Spleen (tissue), 13 donors: ENCODE measurements at places on chromosomes 5 and 9. TPM values are rescaled to one million over a fixed set of nuclear protein-coding genes. Genes with fewer than 3 reads are reported as not detected.

- DNase-seq, result peak; percentile 88
Observed at GRCh38 chr5:56480705-56481427, 247.7 kb upstream of the ANKRD55 start.

GRCh38 chr5:179731791-179732411 is 721 bp upstream of the MAML1 start:
- peak; percentile 86 for DNase-seq

- no peak for DNase-seq
Observed at GRCh38 chr9:21047281-21047691, 15.8 kb upstream of the HACD4 start.

DNA sequence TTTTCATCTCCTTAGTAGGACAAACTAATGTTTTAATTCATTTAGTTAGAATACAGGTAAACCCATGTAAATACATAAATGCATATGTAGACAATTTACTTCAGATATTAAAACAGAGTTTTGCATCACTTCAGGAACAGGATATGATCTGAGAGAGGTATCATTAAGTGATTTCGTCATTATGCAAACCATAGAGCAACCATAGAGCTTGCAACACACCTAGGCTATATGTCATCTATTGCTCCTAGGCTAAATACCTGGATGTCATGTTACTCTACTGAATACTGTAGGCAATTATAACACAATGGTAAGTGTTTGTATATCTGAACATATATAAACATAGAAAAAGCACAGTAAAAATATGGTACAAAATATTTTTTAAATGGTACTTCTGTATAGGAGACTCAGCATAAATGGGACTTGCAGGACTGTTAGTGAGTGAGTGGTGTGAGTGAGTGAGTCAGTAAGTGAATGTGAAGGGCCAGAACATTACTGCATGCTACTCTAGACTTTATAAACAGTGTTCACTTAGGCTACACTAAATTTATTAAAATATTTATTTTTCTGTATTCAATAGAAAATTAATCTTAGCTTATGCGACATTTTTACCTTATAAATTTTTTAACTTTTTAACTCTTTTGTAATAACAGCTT is 1377.5 kb upstream of the CDH9 start:
- DNase-seq, result no peak

- peak; percentile 61 for DNase-seq
Observed at GRCh38 chr5:1010641-1011046, 2.0 kb downstream of the NKD2 start.

GRCh38 chr9:107226421-107226820 is 56.7 kb upstream of the RAD23B start:
- DNase-seq, result no peak

GRCh38 chr5:172313915-172314314 is 30.4 kb upstream of the UBTD2 start:
- no peak for DNase-seq

GRCh38 chr5:140145818-140146522 is 20.2 kb downstream of the IGIP start:
- DNase-seq, result peak; percentile 92

DNA sequence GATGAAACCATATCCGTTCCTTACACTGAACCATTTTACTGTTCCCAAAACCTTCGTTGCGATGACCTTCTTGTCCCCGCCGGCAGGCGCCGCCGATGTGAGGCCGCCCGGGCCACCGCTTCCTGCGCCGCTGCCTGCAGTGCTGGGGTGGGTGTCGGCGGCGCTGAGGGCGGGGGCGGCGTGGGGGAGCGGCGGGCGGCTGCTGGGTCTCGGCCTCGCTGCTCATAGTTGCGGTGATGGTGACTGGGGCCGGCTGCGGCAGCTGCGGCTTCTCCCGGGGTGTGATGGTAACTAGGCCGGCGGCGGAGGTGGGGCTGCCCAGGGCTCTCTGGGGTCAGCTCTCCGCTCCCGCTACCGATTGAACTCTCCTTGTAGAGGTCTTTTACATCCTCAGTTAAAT is 14.1 kb upstream of the OR2S2 start:
- DNase-seq, result no peak

DNA sequence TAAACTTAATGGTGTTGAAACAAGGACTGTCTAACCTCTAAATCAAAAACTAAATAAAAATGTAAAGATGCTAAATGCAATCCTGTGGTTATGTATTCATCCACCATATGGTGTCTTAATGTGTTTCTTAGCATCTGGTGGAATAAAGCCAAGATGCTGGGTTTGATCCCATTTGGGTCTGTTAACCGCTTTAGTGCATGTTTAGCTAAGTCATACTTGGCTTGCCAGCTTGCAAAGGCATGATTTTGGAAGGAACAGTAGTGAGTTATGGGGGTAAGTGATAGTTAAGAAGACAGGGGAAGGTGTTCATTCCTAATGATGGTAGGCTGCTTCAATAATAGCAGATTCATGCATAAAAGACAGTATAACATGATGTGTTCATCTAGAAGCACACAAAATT is 139.0 kb upstream of the SLC27A6 start:
- no peak for DNase-seq

- no peak for DNase-seq
Observed at GRCh38 chr9:74653410-74654080, 156.4 kb downstream of the RORB start.

- DNase-seq, result peak; percentile 71
Observed at GRCh38 chr9:133959171-133959570, 33.0 kb downstream of the VAV2 start.

GRCh38 chr5:136230176-136230575 is 37.2 kb upstream of the SMIM32 start:
- DNase-seq, result no peak

DNA sequence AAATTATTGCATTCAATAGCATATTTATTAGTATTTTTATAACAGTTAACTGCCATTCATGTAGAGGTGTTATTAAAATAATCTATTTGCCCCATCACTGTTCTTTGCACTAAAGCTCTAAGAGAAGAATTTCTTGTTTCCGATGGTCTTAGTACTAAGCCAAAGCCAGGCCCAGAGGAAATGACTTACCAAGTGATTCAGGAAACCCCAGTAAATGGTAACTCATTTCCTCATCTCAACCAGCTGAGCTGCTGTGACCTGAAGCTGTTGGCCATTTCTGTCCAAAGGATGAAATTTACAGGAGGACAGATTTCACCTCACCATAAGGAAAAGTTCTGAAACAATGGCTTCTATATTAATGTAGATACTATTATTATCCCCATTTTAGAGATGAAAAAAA is 117.0 kb downstream of the PIK3R1 start:
- DNase-seq, result no peak

DNA sequence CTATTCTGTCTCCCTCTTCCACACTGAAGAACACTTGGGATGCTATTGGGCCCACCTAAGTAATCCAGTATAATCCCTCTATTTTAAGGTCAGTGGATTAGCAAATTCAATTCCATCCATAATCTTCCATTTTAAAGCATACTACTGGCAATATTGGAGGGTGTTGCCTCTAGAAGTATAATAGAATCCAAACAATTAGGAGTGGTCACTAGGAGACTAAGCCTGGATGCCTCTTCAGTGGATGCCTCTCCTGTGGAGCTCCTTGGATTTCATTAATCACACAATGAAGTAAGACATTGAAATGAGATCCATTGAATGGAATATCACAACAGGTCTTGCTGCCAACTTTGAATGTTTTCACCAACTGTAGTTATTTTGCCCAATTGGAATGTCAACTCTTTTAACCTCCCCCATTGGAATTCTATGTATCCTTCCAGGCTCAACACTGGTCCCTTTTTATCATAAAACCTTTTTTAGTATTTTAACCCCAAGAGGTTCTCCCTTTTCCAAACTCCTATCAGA is 311.6 kb downstream of the PLK2 start:
- DNase-seq, result no peak

- DNase-seq, result no peak
Observed at GRCh38 chr5:91272858-91273257, 110.3 kb downstream of the ARRDC3 start.

- DNase-seq, result no peak
Observed at GRCh38 chr5:10091701-10092100, 158.0 kb downstream of the ATPSCKMT start.

- no peak for DNase-seq
Observed at GRCh38 chr9:5459289-5459829, 9.0 kb downstream of the CD274 start.

DNA sequence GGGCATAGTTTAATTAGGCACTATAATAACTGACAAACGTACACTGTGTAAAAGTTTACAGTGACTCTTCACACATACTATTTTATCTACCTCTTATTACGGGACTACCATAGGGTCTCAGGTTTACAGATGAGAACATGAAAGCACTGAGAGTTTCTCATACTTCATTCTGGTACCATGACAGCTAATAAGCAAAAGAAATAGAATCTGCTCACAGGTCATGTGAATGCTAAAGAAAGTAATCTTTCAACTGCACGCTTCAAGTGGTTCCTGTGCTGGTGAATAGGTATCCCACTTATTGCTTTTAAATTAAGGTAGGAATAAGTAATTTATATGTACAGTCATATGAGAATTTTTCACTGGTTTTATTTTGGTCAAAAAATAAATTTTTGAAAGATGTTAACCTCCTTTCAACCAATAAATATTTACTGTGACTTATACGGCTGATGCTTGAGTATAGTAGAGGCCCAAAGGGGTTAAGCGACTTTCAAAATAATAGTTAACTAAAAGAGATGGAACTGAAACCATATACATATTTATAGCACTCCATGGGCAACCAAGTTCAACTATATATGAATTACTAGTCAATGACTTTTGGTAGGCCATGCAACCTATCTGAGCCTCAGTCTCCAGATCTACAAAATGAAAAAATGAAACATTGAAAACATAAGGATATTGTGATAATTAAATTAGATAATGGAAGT is 8.1 kb downstream of the CDKN2A start:
- DNase-seq, result no peak

GRCh38 chr5:134647750-134648424 is 698 bp upstream of the SEC24A start:
- no peak for DNase-seq

DNA sequence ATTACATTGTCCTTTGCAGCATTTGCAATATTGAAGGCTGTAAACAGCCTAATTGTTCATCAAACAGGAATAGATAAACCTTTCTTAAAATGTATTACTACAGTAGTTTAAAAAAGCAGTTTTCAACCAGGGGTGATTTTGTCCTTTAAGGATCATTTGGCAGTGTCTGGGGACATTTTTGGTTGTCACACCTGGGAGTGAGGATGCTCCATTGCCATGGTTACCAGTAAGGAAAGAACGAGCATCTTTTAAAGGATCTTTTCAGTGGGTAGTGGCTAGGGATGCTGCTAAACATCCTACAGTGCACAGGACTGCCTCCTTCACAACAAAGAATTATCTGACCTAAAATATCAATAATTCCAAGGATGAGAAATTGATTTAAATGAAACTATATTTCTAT is 596.3 kb downstream of the HINT1 start:
- no peak for DNase-seq

DNA sequence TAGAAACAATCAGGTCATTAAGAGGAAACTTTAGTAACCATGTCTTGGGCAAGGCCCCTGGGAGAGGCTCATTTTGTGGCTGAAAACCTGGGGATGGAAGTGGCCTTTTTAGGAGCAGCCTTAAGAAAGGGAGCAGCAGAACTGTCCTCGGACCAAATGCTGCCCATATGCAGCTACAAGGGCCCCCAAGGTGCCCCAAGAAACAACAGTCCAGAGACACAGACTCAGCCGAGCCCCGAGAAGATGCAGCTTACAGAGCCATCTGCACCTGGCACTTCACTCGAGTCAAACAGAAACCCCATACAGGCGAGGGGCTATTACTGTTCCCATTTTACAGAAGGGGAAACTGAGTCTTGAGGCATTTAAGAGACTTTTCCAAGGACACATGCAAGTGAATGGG is 58.0 kb downstream of the COL23A1 start:
- peak; percentile 41 for DNase-seq

- no peak for DNase-seq
Observed at GRCh38 chr5:168073991-168074800, 217.2 kb upstream of the WWC1 start.

The PTGDS gene
- 271 TPM for total RNA-seq

The LHX6 gene
- 1.3 TPM for total RNA-seq

The ORM2 gene
- total RNA-seq, result not detected

The RNF180 gene
- total RNA-seq, result 6.4 TPM

The GHR gene
- 4.6 TPM for total RNA-seq

The MAMDC4 gene
- 11.1 TPM for total RNA-seq

The DOCK2 gene
- total RNA-seq, result 281 TPM

The RGS7BP gene
- 3.7 TPM for total RNA-seq

The ANKRD18A gene
- 0.68 TPM for total RNA-seq

The DHX29 gene
- total RNA-seq, result 16.3 TPM

The SLC6A19 gene
- 0.50 TPM for total RNA-seq

The BTNL8 gene
- 3.5 TPM for total RNA-seq
